ENCODE measurements at places on chromosomes 6 and 20. TPM values are rescaled to one million over a fixed set of nuclear protein-coding genes. Genes with fewer than 3 reads are reported as not detected.

DNA sequence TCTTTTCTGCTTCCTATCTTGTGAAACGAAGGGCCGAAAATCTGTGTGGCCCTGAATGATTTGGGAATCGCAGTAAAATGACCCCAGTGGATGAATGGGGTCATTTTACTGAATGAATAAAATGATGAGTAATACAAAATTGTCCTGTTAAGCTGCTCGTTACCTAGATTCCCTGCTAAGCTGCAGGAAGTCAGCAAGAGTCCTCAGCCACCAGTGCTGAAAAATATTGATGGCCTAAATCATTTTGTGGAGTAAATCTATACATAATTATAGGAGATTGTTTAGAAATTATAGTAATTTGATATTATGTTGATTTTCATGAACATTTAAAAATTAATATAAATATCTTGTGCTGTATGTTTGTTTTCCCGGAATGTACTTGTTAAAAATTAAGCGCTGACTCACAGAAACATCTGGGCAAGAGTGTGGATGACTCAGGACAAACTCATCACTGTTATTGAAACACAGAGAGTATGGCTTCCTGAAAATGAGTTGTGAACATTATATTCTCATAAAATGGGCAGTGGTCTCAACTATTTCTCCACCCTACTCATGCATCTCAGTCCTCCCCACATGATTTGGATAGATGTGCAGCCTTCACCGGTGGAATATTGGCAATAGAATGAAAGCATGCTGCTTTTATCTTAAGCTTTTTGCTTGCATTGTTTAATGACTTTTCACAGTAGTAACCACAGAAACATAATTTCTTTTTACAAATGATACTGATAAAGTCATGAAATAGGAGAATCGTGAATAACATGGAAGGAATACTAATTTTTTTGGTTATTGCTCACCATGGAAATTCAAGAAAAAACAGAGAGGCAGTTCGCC, 36.2 kb upstream of the RGS17 start:
- no peak for DNase-seq

GRCh38 chr6:99276747-99277146, 72.7 kb downstream of the FAXC start:
- no peak for DNase-seq

The CAPN11 gene
- total RNA-seq = 0.43 TPM

- DNase-seq = no peak
These were observed 83.5 kb downstream of the ADGRG6 start for GRCh38 chr6:142385352-142385751.

DNA sequence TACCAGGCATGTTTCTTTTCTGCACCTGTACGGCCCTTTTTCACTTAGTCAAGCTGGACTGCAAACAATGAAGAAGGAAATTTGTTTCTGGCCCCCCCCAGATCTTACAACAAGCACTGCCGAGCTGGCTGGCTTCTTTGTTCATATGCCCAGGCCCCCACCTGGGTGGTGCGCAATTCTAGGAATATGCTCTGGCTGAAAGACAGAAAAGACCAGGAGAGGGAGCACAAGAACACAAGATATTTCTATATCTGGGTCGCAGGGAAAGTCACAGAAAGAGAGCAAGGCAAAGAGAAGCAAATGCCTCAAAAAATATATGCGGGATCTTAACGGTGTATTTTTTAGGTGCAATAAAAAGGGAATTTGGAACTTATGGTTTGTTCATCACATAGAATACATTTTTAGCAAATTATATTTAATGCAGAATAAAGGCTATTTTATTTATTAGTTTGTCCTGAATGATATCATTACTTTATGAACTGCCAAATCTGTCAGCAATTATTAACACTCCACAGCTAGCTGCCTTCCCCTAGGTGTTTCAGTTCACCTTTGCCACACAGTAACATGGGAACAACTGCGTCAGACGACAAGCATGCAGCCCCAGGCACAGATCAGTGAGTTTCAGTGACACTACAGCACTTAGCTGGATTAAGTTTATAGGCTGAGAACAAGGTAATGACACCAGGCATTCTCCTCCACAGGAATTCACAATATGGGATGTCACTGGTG, 76.5 kb downstream of the GJA10 start:
- peak; percentile 50 for DNase-seq

DNA sequence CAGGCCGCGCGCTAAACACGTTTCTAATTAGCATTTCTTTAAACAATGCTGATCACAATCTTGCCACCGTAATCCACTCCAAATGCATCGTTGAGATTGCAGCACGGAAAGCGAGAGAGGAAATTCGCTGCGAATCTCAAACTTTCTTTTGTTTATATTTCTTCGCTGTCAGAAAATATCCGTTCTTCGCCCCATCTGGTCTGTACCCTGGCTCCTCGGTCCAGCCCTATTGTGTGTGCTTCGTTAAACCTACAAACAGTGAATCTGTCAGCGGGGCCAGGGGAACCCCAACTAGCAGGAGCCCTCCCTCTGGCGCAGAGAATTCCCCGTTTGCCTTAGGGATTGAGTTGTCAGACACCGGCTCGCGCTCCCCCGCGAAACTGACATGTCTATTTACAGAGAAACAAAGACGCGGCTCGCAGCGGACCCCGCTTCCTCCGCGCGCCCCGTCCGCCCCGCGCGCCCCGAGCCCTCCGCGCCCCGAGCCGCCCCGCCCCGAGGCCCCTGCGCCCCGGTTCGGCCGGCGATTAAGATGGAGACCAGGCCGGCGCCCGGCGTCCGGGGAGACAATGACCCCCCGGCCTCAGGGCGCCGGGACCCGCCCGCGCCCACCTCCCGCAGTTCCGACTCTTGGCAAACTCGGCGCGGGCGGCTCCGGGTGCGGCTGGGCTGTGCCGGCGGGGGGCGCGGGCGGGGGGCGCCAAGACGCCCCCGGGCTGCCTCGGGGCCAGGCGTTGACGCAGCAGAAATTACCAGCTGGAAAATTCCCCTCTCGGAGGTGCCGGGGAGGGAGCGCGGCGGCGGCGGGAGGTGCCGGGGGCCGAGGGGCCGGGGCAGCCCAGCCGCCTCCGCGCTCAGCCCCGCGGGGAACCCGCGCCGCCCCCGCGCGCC, 874 bp downstream of the ZBTB46 start:
- DNase-seq = no peak

The CNKSR3 gene
- total RNA-seq = 19.7 TPM

The SLC16A10 gene
- 8.6 TPM for total RNA-seq

DNA sequence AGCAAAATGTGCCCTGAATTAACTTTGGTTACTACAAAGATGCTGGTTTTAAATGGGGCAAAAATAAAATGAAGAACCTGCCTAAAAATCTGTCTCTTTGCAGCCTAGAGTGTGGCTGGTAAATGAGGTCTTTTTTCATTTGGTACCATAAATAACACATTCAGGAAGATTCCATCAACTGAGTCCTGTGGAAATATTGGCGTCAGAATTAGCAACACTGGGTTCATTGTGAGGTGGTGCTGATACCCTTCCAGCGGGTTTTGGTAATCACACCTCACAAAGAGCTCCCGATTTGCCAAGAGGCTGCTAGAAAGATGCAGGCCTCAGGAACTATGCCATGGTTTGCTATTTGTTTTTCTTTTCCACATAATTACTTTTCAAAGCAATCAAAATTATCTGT, 55.3 kb downstream of the FAM50B start:
- DNase-seq = no peak

GRCh38 chr20:542777-543368, 717 bp downstream of the CSNK2A1 start:
- DNase-seq = peak; percentile 49

The NFATC2 gene
- total RNA-seq = 2.0 TPM

The HRH3 gene
- not detected for total RNA-seq

GRCh38 chr6:1894954-1895353, 285.2 kb downstream of the FOXC1 start:
- no peak for DNase-seq

GRCh38 chr6:17656092-17656491, 50.6 kb downstream of the NUP153 start:
- no peak for DNase-seq

The TAGAP gene
- 1.1 TPM for total RNA-seq

The MAFB gene
- total RNA-seq = 14.7 TPM

GRCh38 chr6:140500849-140501248, 1126.4 kb upstream of the CITED2 start:
- no peak for DNase-seq

- DNase-seq = no peak
These were observed 212.7 kb upstream of the AGPAT4 start for GRCh38 chr6:161486361-161487216.

GRCh38 chr6:122494665-122495272, 23.2 kb upstream of the SERINC1 start:
- no peak for DNase-seq

GRCh38 chr6:142952614-142953013, 7.6 kb upstream of the HIVEP2 start:
- no peak for DNase-seq

GRCh38 chr6:110404607-110405006, 10.8 kb downstream of the DDO start:
- DNase-seq = no peak

The DUSP15 gene
- 2.5 TPM for total RNA-seq

The GCNT2 gene
- total RNA-seq = 37.1 TPM

- DNase-seq = no peak
These were observed 313.9 kb upstream of the RNF24 start for GRCh38 chr20:4329232-4329631.

- peak; percentile 45 for DNase-seq
These were observed 190.4 kb upstream of the JAG1 start for GRCh38 chr20:10864076-10864672.

DNA sequence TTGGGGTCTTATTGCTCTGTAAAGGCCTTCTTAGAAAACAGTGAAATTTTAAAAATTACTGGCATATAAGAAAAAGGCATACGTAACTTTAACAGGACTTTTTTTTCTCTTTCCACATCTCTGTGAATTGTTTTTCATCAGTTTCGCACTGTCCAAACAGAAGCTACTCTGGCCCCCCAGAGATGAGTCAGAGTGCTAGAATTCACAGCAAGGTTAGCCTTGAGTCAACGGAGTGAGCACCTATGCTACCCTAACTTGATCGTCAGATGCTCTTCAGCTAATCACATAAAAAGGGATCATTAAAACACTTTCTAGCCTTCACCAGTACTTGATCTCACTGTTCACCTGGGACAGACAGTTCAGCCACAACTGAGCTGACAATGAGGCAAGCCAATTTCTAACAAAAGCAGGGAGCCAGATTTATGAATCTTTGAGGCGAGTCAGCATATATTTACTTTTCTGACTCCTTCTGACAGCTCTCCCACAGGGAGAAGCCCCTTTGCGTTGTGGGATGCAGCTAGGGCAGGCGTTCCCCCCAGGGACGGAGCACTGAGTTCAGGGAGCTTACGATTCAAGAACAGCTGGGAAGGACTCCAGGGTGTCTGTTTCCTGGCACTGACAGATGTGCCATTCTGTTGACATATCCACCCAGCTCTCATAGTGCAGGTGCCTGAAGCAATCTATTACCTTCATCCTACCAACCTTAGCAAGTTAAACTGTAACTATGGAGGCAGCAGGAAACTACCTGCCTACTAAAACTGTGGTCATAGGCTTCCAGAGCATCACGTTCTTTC, 46.4 kb upstream of the SPDEF start:
- no peak for DNase-seq

- DNase-seq = no peak
These were observed 652.7 kb downstream of the PHF3 start for GRCh38 chr6:64288351-64288750.

DNA sequence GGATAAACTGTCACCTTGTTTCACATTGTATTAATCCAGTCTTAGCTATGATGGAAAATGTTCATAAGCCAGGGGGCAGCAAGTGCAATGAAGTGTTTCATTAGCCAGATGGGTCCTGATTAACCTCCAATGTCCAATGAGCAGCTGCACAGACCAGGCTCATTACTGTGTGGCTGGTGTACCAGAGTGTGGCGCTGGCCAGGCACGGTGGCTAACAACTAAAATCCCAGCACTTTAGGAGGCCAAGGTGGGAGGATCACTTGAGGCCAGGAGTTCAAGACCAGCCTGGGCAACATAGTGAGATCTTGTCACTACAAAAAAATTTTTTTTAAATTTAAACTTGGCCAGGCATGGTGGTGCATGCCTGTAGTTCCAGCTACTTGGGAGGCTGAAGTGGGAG, 201.7 kb upstream of the FOXQ1 start:
- DNase-seq = no peak

GRCh38 chr20:51450221-51450712, 92.3 kb downstream of the NFATC2 start:
- DNase-seq = no peak

The ENPP1 gene
- total RNA-seq = 2.2 TPM

The FAM217A gene
- not detected for total RNA-seq

The PCK1 gene
- 2.3 TPM for total RNA-seq

GRCh38 chr20:25254571-25254970, 6.7 kb downstream of the PYGB start:
- DNase-seq = no peak

GRCh38 chr6:5028921-5029320, 25.1 kb upstream of the RPP40 start:
- no peak for DNase-seq

The TNF gene
- total RNA-seq = 0.59 TPM

DNA sequence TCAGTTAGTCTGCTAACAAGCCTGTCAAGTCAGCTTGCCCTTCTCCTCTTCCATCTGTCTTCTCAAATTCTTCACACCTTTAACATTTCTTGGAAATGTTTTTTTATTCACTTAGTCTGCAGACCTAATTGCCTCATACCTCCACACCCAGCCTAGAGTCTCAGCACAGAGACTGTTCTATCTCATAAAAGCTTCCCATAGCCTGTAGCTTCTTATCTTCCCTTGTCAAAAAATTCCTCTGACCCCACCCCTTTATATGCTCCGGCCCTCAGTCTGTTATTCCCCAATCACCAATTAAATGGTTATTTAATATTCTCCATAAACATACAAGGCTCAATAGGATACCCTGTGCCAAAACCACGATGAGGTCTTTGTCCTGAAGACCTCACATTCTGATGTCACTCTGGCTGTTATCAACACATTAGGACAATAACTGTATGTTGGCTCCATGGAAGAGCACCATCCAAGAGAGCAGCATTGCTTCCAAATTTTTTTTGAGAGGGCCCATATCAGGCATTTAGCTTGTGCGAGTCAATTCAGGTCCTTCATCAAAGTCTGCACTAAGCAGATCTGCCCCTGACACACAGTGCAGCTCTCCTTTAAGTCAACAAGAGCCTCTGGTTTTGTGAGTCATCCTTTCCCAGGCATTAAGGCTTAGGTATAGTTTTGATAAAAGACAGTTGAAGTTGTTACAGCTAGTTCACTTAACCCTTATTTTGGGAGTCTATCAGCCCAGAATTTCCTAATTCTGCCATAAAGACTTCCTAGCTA, 83.2 kb upstream of the TBX18 start:
- DNase-seq = no peak

GRCh38 chr6:128807577-128807976, 75.4 kb upstream of the LAMA2 start:
- DNase-seq = no peak

DNA sequence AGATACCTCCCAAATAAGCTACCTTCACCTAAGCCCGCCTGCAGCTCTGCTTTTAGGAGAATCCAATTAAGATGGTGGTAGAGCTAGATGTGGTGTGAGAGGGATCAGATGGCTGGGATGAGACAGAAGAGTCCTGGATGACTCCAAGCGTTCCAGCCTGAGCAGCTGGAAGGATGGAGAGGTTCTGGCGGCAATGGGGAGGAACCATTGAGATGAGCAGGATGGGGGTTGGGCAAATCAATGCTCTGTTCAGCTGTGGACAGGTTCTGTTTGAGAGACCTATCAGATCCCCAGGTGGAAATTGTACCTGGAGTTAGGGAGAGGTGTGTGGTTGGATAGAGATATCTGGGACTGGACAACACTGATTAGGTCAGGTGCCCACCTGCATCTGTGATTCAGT, 23.0 kb downstream of the PHACTR3 start:
- DNase-seq = no peak

All from Right ventricle myocardium superior (tissue), 1 donor.